ENCODE measurements at places on chromosomes 2 and 18.

DNA sequence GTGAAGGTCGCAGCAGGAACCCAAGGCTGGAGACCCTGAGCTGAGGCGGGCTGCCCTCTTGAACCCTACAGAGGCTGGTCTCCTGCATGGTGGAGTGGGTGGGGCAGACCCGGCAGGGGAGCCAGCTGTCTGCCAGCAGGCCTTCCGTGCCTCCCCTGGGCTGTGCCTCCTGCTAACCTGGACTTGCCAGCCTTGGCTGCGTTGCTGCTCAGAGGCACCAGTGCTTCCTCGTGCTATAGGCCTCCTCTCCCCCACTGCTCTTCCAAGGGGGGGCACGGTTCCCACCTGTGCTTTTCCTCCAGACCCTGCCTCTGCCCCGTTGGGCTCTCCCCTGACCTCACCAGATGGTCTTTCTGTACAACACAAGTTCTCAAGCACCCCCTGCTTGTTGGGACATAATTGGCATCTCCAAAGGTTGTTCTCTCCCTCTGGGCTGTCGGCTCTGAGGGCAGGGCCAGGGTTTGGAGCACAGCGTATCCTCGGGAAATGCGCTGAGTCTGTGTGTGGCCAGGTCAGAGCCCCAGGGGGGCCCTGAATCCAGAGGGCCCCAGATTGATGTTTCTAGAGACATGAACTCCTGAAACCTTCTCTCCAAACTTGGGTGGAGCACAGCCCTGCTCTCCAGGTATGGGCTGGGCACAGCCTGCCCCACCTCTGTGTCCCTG lies 6.7 kb downstream of the ARHGEF4 start:
- no peak for DNase-seq

DNA sequence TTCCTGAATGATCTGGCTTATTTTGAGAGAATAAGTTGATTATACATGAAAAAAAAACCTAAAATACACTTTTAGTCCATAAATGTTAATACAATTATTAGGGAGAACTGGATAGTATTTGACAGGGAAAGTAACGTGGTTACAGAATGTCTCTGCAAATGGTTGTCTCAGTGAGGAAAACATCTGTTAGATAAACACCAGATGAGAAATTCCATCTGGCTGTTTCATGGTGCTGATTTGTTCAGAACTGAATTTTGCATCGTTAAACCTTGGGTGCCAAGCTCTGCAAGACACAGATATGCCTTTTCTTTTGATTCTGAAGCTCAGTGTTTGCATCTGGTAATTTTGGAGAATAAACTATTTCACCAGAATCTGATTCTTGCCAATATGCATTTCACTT lies 90.4 kb downstream of the SCN3A start:
- no peak for DNase-seq

DNA sequence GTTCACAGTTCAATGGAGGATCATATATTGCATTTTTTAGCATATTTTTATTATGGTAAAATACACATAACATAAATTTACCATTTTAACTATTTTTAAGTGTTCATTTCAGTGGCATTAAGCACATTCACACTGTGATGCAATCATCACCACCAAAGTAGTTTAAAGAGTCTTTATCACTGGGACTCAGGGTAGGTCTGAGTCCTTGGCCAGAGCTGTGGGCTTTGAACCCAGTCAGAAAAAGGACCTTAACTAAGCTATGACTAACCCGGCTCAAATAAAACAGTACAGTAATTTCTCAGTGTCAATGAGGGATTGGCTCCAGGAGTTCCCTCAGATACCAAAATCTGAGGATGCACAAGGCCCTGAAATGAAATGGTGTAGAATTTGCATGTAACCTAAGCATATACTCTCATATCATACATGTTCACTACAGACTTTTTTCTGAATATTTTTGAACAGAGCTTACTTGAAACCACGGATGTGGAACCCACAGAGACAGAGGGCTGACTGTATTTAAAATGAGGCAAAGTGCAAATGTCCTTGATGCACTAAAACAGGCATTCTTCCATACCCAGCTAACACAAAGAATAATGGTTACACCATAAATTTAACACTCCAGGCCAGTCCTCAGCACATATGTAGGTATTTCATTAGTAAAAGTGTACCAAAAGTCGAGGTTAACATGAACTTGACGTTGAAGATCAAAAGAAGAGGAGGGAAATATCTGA lies 246.2 kb downstream of the LNPK start:
- DNase-seq: no peak

- no peak for DNase-seq
Observed at GRCh38 chr2:157460384-157460837, 16.5 kb upstream of the CYTIP start.

GRCh38 chr2:234110219-234110618 lies 59.7 kb downstream of the SPP2 start:
- no peak for DNase-seq

GRCh38 chr18:49178321-49178720 lies 227.6 kb upstream of the SMAD7 start:
- DNase-seq: no peak

DNA sequence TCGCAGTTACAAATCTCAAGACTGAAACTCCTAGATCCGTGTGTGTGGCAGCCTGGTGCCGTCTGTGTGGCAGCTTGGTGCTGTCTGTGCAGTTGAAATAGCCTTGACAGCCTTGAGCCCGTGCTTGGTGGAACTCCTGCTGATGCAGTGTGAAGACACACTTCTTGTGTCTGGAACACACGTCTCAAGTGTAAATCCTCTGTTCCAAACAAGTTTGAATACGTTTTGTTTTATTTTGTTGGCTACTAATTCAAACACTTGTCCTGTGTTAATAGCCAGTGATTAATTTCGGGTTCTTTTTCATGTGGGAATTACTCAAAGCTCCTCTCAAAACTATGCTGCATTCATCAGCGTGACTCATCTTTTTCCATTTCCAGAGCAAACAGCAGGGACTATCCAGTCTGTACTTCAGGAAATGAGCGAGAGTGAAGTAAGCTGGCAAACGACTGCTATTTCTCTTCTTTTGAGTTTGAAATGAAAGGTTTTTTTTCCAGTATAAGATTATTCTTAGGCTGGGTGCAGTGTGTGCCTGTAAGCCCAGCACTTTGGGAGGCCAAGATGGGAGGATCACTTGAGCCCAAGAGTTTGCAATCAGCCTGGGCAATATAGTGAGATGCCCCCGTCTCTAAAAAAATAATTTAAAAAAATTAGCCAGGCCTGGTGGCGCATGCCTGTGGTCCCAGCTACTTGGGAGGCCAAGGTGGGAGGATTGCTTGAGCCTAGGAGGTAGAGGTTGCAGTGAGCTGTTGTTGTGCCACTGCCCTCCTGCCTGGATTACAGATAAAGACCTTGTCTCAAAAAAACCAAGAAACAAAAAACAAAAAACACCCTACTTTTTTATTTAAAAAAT lies 152.9 kb downstream of the SPP2 start:
- DNase-seq: no peak
